Activated gamma-delta T cell treated with Interleukin-2 at 50 U/mL for 16 hours (primary cell): ENCODE measurements at places on chromosomes 3 and 15.

DNA sequence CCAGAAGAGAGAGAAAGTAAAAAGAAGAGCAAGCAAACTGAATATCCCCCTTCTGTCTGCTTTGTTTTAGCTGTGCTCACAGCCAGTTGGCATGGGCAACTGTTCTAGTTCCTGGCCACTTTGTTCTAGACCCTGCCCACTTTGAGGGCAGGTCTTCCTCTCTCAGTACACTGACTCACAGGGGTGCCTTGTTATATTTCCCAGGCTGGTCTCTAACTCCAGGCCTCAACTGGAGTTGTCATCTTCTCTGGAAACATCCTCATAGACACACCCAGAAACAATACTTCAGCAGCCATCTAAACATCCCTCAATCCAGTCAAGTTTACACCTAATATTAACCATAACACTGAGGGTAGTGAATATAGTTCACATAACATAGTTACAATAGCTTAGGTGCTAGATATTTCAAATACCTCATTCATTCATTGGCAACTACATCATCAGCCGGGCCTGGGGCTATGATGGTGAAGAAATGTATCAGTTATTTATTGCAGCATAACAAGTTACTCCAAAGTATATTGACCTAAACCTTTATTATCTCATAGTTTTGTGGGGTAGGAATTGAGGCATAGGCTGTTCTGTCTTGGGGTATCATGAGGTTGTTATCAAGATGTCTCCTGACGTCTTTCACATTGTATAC, 106.0 kb downstream of the UBE2E2 start:
- DNase-seq: no peak

- no peak for DNase-seq
These were observed 56.5 kb downstream of the ADCY5 start for GRCh38 chr3:123392368-123392767.

- DNase-seq: no peak
These were observed 5.9 kb upstream of the CNTN4 start for GRCh38 chr3:2092758-2093157.

GRCh38 chr15:38992506-38992905, 427.9 kb upstream of the RASGRP1 start:
- no peak for DNase-seq

GRCh38 chr3:190352861-190353457, 30.7 kb upstream of the CLDN1 start:
- no peak for DNase-seq

DNA sequence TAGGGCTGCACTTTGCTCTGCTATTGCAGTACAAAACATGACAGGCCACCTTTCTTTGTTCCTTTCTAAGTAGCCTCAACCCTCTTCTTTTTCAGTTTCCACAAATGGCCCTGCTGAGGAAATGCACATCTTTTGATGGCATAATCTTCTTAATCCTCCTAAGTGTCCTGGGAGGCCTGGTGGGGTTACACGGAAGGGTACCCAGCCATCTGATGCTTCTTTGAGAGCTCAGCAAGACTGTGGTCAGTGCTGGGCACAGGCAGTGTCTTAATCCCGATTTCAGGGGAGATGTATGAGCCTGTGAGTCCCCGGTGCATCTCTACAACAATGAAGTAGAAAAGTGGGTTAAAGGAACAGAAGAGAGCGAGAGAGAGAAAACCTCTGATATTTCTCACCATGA, 404.8 kb downstream of the GRM7 start:
- DNase-seq: no peak

DNA sequence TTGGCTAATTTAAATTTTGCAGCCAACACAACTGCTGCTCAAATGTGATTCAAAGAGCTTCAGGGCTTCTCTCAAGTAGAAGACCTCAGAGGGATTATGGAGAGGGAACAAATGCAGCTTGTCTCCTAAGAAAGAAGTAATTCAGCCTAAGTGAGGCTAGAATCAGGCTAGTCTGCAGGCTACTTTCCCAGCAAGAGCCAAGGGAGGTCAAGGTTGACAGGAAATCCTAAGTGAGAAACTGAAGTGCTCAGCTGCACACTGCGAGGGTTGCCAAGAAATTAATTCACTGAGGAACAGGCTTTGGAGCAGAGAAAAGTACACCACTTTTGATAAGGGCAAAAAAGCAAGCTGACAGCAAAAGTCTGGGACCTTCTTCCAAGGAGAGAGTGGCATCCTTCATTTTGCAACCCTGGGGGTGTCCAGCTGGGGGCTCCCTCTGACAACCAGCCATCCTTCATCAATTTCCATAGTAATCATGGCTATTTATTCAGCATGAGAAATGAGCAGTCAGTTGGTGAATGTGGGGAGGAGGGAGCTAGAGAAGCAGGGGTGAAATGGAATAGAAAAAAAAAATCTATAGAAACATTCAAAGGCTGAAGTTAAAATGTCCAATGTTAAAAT, 646.4 kb upstream of the ADAMTS9 start:
- DNase-seq: no peak

DNA sequence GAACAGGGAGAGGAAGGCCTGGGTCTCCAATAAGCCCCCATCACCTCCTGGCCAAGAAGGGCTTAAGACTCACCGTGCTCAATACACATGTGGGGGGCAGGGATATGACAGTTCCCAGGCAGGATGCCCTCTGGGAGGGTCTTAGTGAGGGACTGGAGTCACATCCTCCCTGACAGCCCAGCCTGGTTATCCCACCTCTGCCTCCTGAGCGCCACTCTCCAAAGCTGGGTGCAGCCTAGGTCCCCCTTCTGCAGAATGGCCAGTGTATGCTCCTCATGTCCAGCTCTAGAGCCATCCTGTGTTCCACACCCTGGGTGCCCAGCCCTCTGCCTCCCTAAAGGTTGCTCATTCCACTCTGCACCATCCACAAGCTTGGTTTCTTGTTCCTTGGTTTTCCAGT, 1.2 kb upstream of the SHISA5 start:
- no peak for DNase-seq

DNA sequence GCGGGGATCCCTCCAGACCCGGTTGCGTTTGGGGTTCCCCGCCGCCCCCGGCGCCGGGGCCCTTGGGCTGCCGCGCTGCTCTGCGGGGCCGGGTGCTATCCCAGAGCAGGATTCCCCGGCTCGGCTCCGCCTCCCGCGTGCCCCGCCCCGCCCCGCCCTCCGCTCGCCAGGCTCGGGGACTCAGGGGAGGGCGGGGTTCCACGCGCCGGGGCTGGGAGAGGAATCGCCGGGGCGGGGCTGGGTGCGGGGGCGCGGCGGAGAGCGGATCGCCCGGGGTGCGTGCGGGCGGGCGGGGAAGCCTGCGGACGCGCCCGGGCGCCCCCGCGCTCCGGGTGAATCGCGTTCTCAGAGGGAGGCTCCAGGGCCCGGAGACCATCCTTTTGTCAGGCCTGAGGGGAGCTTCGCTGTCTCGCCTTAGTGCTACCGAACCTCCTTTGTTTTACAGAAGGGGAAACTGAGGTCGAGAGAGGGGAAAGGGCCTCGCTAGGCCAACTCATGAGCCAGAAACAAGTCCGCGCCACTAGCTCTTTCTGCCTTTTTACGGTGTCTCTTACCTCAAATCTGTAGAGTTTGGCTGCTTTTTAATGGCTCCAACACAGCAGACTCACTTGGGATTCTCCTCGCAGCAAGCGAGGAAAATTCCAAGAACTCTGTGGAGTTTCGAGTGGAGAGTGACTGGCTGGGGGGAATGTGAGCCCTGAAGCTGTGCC, at the start of gene TMEM158:
TMEM158 (minus strand) TSS at position 82 of the 710 bp plus-strand sequence. CDS start 260 bp downstream, outside the sequence.
- DNase-seq: peak; percentile 37

DNA sequence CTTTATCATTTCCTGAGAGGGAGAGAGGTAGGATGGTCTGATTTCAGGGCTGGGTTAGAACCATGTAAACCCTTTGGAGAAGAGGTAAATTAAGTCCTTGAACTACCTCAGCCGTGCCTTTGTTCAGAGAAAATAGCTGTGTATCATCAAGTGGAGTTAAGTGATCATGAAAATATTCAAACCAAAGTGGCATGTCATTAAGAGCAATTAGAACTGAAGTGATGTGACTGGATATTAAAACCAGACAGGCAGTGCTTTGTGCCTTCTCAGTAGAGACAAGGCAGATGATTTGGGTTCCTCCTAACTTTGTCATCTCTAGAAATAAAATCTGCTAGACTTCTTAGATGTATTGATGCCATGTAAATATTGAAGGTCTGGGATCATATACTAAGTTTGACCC, 171.5 kb downstream of the IL5RA start:
- DNase-seq: no peak

DNA sequence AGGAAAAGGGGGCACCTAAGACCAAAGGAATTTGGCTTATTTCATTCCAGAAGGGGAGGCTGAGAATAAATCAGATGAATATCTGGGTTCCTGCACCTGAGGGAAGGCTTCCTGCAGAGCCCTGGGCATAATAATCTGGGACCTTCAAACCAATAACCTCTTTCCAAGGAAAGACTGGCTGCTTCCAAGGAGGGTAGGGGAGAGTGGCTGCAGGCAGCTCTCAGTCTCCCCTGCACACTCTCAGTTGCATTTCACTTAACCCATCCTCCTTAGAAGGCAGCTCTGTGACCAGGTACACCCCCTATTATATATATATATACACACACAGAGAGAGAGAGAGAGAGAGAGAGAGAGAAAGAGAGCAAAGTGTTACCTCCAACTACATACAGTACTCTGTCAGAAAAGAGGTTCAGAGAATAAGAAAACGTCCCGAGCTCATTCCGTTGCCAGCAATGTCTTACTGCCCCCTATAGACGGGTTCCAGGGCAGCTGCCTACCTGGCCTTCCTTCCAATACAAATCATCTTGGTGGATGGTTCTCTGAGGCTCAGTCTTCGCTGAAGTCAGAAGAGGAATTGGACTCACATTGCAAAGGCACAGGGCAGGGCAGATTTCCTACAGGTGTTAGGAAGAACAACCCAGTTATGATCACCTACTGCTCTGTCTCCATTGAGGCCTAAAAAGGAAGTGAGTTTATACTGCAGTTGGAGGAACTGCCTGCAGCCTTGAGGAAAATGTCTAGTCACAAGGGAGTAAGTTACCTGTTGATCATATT, 26.1 kb downstream of the CAPN3 start:
- DNase-seq: no peak

GRCh38 chr15:73838831-73839426, 34.4 kb upstream of the TBC1D21 start:
- no peak for DNase-seq

DNA sequence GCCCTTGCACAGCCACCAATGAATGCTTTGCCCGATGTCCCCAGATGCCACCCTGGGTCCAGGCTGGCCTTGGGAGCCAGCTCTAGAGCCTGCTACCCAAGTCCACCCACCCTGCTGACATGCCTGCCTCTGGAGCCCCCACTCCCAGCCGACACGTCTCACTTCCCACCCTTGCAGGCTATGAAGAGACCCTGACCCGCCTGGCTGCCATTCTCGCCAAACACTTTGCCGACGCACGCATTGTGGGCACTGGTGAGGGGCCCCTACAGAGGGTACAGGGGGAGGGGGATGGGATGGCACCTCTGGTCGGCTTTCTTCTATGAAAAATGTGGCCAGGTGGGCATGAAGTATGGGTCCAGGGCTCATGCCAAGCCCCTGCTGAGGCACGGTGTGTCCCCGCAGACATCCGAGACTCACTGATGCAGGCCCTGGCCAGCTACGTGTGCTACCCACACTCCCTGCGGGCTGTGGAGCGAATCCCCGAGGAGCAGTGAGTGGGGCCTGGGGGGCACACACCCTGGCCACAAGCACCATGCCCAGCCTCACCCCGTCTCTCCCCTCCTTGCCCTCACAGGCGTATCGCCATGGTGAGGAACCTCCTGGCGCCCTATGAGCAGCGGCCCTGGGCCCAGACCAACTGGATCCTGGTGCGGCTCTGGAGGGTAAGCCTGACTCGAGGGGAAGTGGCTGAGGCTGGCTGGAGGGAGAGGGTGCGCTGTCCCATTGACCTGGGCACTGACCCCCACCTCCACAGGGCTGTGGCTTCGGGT, 6.0 kb downstream of the AMIGO3 start:
- DNase-seq: no peak

DNA sequence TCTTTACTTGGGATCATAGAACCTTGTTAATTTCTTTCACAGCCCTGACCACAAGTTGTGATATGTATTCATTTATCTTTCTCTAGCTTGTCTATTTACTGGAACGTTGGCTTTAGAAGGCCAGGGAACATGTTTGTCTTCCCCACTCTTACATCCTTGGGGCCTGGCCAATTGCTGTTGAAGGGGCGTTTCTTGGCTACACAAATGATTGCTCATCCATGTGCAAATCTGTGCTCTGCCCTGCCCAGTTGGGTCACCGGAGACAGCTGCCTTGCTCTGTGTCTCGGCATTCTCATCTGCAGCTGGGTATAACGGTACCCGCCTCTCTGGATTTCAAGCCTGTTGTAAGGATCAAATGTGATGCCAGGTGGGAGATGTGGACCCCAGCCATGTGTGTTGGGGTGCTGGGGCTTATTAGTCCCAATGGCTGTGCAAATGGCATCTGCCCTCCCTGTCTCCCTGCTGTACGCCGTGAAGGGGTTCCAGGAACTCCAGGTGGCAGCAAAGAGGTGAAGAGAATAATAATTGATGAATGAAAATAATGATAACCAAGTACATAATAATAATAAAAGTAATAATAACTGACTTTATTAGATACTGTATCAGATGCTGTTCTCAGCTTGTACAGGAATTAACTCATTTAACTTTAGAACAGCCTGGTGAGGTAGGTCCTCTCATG, 24.0 kb upstream of the TLE3 start:
- no peak for DNase-seq

DNA sequence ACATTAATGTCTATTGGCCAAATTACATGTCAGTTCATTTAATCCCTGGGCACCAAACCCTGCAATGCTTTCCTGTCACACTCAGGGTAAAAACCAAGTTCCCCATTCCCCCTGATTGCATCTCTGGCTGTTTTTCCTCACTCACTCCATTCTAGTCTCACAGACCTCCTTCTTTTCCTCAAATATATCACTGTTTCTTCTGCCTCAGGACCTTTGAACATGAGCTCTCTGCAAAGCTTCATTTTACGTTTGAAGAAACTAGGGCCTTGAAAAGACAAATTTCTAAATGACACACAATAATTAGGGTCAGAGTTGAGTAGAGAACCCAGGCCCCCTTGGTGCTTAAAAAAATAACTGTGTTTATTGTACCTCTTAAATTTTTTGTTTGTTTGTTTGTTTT, 230.6 kb downstream of the THRB start:
- DNase-seq: no peak

DNA sequence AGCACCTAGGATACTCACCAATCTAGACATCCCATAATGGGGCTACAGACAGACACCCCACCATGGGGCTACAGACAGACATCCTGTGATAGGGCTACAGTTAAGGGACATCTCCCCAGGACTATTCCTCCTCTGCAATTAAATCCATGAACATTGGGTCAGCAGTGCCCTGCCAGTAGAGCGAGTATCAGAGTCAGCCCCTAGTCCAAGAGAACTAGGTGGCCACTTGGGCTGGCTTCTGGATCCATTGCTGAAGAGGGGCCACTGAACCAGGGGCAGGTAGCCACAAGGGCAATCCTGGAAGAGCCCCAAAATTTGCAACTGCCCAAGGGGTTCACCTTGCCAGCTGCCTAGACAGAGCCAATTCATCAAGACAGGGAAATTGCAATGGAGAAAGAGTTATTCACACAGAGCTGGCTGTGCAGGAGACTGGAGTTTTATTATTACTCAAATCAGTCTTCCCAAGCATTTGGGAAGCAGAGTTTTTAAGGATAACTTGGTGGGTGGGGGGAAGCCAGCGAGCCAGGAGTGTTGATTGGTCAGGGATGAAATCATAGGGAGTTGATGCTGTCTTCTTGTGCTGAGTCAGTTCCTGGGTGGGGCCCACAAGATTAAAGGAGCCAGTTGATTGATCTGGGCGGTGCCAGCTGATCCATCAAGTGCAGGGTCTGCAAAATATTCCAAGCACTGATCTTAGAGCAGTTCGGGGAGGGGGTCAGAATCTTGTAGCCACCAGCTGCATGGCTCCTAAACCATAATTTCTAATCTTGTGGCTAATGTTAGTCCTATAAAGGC, 170.2 kb upstream of the SMAD3 start:
- no peak for DNase-seq
